Keratinocyte (primary cell): ENCODE measurements at places on chromosomes 13 and 19.

- DNase-seq: no peak
These were observed 1.6 kb upstream of the KLK10 start for GRCh38 chr19:51020988-51021651.

GRCh38 chr13:42066542-42066941, 18.1 kb downstream of the DGKH start:
- no peak for DNase-seq

DNA sequence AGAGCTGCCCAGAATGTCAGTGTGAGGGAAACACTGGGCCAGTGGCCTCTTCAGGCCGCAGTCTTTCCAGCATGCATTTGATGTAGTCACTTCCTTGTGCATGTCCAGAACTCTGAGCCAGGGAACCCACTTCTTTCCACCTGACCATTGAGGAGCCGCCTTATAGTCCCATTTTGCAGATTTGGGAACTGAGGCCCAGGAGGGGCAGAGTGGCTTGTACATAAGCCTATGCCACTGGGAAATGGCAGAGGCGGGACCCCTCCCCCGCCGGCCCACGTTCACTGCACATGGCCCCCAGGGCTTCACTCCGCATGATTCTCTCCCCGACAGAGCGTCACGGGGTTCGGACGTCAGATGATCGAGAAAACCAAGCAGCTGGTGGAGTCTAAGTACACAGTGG, 5.6 kb upstream of the SPIB start:
- DNase-seq: no peak

- DNase-seq: no peak
These were observed 235.1 kb upstream of the MIR17HG start for GRCh38 chr13:91112201-91112923.

DNA sequence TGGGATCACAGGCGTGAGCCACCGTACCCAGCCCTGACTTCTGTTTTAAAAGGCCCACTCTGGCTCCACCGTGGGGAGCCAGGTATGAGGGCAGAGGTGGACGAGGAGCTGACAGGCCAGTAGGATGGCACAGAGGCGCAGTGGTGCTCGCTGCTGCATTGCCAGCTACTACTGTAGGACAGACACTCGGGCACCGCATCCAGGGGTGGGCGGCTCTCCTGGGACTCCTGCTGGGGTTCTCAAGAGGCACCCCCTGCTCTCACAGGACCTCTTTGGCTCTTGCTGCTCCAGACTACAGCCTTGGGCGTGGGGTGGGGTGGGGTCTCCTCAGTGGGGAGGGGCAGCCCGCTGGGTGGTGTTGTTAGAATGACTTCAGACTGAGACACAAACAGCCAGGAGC, 53.4 kb downstream of the LATS2 start:
- no peak for DNase-seq

DNA sequence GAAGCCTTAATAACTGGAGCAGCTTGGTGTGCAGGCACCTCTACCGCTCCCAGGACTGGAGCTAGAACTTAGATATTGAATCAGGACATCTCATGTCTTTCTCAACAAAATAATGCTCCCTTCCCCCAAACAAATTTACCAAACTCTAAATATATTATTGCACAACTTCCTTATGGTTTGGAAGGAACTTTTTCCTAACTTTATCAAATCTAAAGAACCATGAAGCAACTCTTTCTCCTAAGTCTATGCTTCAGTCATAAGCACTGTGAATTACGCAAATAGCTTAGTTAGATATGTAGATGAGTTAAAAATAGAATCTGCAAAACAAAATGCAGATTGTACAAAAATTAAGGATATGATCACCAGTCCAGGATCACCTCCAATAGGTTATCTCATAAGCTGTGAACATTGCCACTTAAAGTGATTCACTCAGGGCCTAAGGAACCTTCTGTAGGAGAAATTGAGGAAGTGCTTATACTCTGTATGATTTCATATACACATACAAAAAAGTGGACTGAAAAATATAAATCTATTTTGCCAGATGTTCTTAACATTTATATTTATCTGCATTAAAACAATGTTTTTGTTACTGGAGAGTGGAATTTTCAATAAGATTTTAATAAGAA, 20.4 kb upstream of the MAB21L1 start:
- DNase-seq: no peak

DNA sequence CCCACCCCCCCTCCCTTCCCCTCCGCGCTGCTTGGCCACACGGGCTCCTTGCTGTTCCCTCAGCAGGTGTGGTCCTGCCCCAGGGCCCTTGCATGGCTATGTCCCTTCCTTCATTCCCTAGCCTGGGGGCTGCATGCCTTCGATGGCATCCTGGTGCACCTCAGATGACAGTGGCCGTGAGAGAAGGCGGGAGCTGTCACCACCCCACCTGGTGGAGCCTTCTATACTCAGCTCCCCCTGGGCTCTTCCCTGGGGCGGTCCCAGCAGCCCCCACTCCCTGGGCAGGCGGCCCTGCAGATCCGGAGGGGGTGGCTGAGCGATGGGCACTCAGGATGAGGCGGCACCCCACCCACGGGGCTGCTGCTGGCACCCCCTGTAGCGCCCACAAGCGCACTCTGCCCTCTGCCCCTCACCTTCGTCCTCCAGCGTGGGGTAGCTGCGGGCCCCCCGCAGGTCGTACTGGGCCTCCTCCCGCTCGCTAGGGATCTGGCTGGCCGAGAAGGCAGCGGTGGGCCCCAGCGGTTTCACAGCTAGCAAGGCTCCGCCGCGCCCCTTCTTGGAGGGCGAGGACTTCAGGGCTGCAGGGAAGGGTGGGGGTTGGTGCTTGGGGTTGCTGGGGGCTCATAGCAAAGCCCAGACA, 17.2 kb upstream of the CACTIN start:
- DNase-seq: no peak

GRCh38 chr13:62375653-62376052, 960.0 kb upstream of the PCDH20 start:
- DNase-seq: no peak

DNA sequence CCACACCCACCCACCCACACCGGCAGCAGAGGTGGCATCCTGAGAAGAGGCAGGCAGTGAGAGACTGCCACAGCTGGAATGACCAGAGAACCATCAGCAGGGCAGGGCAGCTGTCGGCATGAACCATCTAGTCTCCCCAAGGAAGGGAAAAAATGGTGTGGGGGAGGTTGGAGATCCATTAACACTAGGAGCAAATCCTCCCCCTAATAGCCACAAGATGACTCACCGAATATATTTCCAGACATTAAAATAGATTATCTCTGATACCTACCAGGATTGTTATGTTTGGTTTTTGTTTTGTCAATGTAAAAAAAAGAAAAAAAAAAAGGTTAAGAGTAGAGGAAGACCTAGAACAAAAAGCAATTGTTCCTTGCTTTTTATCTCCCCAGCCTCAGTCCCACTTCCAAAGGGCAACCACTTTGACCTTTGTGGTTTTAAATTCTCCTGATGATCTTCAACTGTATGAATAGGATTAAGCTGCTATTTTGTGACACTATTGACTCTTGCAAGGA, 34.2 kb downstream of the THSD1 start:
- no peak for DNase-seq

DNA sequence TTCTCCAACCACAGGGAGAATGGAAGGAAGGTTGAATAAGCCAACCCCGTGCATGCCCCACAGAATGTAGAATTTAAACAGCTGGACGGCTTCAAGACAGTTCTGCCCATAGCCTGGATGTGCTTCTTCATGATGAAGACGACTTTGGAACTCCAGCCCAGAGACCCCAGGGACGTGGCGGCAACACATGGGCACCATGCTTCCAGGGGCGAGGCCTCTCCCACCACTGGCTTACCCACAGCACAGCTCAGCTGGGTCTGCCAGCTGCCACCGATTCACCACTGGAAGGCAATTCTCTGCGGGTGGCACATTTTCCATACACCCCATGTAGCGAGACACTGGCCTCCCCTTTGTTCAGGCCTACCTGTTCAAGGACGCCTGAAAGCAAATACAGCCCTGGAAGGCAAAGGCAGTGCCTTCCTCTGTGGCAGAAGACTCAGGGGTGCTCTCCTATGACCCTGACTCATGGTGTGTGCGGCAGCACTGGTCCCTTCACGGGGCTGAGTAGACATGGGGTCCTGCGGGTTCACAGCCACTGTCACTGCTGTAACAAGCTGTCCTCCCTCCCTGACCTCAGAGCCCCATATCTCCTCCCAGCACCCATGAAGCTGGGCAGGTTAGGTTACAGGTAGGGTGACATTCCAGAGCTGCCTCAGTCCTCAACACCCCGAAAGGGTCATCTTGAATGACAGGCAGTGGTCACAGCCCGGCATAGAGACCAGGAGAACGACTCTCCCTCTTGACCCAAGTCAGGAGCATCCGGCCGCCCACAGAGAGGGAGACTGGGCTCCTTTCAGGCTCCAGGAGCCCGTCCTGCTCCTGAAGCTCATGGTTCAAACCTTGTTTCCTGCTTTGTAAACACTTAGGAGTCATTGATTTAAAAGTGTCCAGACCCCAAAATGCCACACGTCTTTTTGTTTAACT, 72.7 kb downstream of the SPACA7 start:
- no peak for DNase-seq
